ENCODE measurements at places on chromosomes 1 and 21. TPM values are rescaled to one million over a fixed set of nuclear protein-coding genes. Genes with fewer than 3 reads are reported as not detected.

- H3K27me3 ChIP-seq = no peaks in the 10 kb centered on the region
- no peak overlapping the region for H3K4me3 ChIP-seq
- H3K27ac ChIP-seq = no peak overlapping the region
- no peaks in the 10 kb centered on the region for H3K4me1 ChIP-seq
- DNase-seq = no peak
- no peaks in the 10 kb centered on the region for H3K36me3 ChIP-seq
Measured at GRCh38 chr21:16421007-16421406, 691.2 kb downstream of the USP25 start.

- H3K27ac ChIP-seq = no peak overlapping the region
- no peaks in the 10 kb centered on the region for H3K4me1 ChIP-seq
- H3K4me3 ChIP-seq = no peak overlapping the region
- no peak for DNase-seq
- H3K36me3 ChIP-seq = no peaks in the 10 kb centered on the region
- H3K27me3 ChIP-seq = no peaks in the 10 kb centered on the region
Measured at GRCh38 chr1:68375919-68376318, 73.8 kb downstream of the RPE65 start.

GRCh38 chr1:201584471-201585092 is 45.7 kb downstream of the NAV1 start:
- H3K27me3 ChIP-seq = peaks cover 28% of the 10 kb centered on the region
- no peaks in the 10 kb centered on the region for H3K4me1 ChIP-seq
- no peak overlapping the region for H3K4me3 ChIP-seq

GRCh38 chr1:208835097-208835463 is 590.9 kb upstream of the PLXNA2 start:
- no peaks in the 10 kb centered on the region for H3K36me3 ChIP-seq
- no peaks in the 10 kb centered on the region for H3K27me3 ChIP-seq
- H3K4me3 ChIP-seq = no peak overlapping the region
- no peak for DNase-seq
- H3K4me1 ChIP-seq = no peaks in the 10 kb centered on the region

DNA sequence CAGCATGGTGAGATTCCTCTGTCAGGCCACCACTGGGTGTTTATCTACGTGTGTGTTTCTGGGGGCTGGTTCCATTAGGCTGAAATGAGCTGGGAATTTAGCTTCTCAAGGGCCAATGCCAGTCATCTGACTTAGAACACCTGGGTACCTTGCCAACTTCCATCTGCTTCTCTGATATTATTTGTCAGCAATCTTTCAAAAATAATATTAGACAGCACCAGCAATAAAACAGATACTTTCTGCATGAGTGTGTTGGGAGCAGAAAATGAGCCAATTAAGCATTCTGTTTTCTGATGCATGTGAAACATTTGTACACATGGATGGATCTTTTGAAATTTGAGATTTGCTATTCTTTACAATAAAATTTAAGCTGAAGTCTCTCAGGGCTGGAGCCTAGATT is 124.1 kb downstream of the RYR2 start:
- no peaks in the 10 kb centered on the region for H3K27me3 ChIP-seq
- H3K36me3 ChIP-seq = no peaks in the 10 kb centered on the region
- H3K27ac ChIP-seq = no peak overlapping the region
- no peak for DNase-seq
- no peaks in the 10 kb centered on the region for H3K4me1 ChIP-seq

Gene KCNK1
- total RNA-seq = 0.43 TPM

DNA sequence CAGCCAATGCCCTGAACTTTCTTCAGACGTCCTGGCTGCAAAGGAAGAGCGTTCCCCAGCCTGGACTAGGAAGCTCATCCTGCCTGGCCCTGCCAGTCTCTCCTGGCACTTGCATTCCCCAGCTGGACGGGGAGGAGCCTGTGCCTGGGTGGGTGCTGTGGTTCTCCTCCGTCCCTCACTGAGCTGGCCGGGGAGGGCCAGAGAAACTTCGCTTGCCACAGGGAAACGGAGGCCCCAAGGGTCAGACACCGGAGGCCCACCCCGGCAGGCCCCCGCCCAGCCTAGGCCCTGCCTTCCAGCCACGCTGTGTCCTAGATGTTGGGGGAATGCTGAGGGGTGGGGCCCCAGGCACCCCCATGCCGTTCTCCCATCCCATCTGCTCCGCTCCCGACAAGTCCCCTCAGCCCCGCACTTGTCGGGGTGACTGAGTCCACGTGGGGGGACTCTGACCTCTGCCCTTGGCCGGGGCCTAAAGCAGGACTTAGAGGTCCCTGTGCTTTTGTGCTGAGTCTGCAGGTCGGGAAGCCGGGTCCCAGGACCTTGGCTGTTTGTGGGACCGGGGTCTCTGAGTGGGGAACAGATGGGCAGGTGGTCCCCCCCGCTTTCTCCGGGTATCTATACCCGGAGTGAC is 4.8 kb downstream of the FTCD start:
- DNase-seq = no peak
- no peak overlapping the region for H3K27ac ChIP-seq
- H3K4me1 ChIP-seq = no peaks in the 10 kb centered on the region
- H3K27me3 ChIP-seq = no peaks in the 10 kb centered on the region

- no peak overlapping the region for H3K4me3 ChIP-seq
- no peak for DNase-seq
- H3K36me3 ChIP-seq = no peaks in the 10 kb centered on the region
- peaks cover 9% of the 10 kb centered on the region for H3K27me3 ChIP-seq
- no peak overlapping the region for H3K27ac ChIP-seq
Measured at GRCh38 chr1:212651521-212651920, 43.0 kb downstream of the ATF3 start.

GRCh38 chr1:24277420-24278169 is 41.6 kb upstream of the GRHL3 start:
- peaks cover 4% of the 10 kb centered on the region for H3K36me3 ChIP-seq
- peaks cover 16% of the 10 kb centered on the region for H3K4me1 ChIP-seq
- peaks cover 41% of the 10 kb centered on the region for H3K27me3 ChIP-seq
- peak; percentile 34 for DNase-seq

GRCh38 chr1:29133861-29134694 is 10.4 kb upstream of the TMEM200B start:
- H3K4me3 ChIP-seq = no peak overlapping the region
- no peaks in the 10 kb centered on the region for H3K4me1 ChIP-seq
- H3K27ac ChIP-seq = no peak overlapping the region
- peaks cover 5% of the 10 kb centered on the region for H3K27me3 ChIP-seq
- no peaks in the 10 kb centered on the region for H3K36me3 ChIP-seq

Gene CTNNBIP1
- 21.6 TPM for total RNA-seq

DNA sequence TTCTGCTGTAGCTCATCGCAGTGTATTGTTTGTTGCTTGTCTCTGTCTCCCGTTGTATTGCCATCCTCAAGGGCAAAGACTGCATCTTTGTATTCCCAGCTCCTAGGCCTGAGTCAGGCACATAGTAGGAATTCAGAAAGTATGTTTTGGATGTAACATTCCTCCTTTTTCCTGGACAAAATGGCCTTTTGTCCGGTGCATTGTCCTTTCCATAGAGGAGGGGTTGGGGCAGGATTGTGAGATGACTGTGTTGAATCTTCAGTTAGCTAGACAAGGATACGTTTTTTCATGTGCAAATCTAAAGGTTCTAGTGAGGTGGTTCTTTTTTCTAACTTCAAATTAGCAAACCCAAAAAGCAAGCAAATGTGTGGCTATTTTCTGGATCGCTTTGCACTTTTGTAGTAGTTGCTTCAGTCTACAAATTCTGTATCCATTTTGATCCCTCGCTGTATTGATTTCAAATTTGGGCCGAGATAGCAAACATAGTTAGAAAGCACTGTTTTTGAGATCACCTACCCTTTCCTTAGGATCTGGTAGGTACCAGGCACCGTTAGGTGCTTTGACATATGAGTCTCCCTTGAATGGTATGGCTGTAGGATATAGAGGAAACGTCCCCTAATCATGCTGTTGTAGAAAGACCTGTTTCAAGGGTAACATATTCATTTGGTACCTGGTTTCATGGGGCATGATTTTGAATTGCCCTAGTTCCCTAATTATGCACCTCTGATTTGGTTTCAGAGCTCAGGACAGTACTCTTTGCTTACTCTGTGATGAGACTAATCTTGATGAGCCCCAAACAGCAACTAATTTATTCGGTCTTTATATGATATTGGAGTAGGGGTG is 1.2 kb downstream of the PPP1R8 start:
- no peaks in the 10 kb centered on the region for H3K27me3 ChIP-seq
- H3K4me3 ChIP-seq = peak overlapping the region; percentile 98
- DNase-seq = no peak

- no peak overlapping the region for H3K27ac ChIP-seq
- DNase-seq = no peak
- H3K4me1 ChIP-seq = peaks cover 7% of the 10 kb centered on the region
- H3K27me3 ChIP-seq = no peaks in the 10 kb centered on the region
Measured at GRCh38 chr1:9875636-9876000, 34.5 kb downstream of the CTNNBIP1 start.

- H3K27ac ChIP-seq = no peak overlapping the region
- no peaks in the 10 kb centered on the region for H3K4me1 ChIP-seq
- no peak overlapping the region for H3K4me3 ChIP-seq
Measured at GRCh38 chr21:32137931-32138330, 140.9 kb downstream of the MIS18A start.

Gene CRYBG2
- 2.3 TPM for total RNA-seq

DNA sequence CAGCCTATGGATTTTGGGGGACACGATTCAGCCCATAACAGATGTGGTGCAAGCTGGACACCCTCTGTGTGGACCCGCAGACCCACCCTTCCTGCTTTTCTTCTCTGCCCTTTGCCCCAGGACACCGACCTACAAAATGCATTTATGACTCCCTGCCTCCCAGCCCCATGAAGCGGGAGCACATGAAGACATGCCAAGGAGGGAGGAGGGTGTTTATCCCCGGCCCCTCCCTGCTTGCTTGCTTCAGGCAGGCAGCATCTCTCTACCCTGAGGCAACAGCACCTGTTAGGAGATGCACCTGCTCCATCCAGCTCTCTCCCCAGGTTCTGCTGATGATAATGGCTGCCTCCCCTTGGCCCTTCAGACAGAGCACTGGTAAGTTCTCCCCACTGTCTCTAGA is 187.5 kb downstream of the PSMG1 start:
- no peak for DNase-seq
- peaks cover 29% of the 10 kb centered on the region for H3K4me1 ChIP-seq
- no peak overlapping the region for H3K27ac ChIP-seq
- H3K27me3 ChIP-seq = peaks cover 38% of the 10 kb centered on the region
- H3K4me3 ChIP-seq = no peak overlapping the region

DNA sequence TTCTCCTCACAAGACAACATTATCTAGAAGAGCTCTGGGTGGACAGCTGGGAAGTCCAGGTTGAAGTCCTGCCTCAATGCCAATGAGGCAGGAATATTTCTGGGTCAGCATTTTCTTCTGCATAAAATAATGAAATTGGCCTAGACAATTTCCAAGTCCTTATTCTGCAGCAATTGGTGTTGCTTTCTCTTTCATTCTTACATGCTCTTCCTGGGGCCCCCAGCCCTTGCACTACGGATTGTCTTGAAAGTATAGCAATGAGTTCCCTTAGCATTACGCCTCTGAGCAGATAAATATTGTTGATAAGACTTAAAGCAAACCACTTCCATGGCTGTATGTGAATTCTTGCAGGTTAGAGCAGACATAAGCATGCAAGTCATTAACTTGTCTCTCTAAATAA is 188.5 kb downstream of the TGFBR3 start:
- H3K27me3 ChIP-seq = no peaks in the 10 kb centered on the region
- peak overlapping the region; percentile 99 for H3K27ac ChIP-seq
- peak; percentile 64 for DNase-seq

DNA sequence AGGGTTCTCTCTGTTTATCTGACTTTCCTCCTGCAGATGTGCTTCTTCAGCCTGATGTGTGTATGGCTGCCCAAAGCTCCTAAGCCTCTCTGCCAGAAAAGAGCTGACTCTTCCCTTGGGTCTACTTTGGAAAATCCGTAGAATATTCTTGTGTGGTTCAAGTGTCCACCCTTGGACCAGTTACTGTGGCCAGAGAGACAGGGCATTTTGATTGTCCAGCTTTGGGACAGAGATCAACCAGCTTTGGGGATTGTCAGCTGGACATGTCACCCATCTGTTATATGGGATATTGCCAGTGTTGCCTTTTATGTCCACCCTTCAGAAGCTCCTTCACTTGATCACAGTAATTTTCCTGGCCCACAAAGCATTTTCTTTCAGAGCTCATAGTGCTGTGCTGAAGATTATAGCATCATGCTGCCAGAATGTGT is 126.2 kb upstream of the L1TD1 start:
- no peak for DNase-seq
- H3K4me1 ChIP-seq = no peaks in the 10 kb centered on the region
- no peaks in the 10 kb centered on the region for H3K27me3 ChIP-seq
- peaks cover 2% of the 10 kb centered on the region for H3K36me3 ChIP-seq
- no peak overlapping the region for H3K27ac ChIP-seq
- no peak overlapping the region for H3K4me3 ChIP-seq

DNA sequence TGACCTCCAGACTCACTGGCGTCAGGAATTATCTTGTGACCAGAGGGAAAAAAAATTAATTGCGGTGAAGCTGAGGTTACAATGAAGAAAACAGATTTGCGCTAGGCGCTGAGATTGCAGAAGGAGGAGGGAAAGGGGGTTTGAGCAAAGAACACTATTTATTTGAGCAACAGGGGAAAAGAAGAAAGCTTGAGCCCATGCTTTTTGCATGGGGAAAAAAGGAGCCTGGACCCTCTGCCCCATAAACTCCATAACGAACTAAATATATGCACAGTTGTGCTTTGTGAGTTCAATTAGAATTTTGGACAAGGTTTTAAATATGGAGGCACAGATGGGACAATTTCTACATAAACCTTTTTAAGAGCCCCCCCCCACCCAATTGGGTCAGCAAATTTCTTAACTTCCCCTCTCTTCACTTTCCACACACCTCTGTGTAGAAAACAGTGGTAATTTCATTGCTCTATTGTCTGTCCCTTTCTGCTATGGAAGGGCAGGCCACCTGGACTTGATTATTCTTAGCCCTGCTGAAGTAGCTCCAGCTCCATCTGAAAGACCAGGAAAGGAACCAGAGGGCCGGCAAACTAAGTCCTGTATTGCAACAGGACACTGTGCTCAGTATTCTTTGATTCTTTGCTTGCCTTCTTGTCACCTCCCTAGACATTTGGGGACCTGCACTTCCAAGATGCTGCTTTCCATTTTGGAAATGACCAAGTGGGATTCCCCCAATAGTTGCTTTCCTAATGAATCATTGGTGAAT is 862 bp upstream of the ID3 start:
- H3K4me3 ChIP-seq = peak overlapping the region; percentile 96
- H3K27ac ChIP-seq = peak overlapping the region; percentile 39
- peaks cover 19% of the 10 kb centered on the region for H3K27me3 ChIP-seq
